ENCODE measurements at places on chromosomes 3 and 15. TPM values are rescaled to one million over a fixed set of nuclear protein-coding genes. Genes with fewer than 3 reads are reported as not detected.

DNA sequence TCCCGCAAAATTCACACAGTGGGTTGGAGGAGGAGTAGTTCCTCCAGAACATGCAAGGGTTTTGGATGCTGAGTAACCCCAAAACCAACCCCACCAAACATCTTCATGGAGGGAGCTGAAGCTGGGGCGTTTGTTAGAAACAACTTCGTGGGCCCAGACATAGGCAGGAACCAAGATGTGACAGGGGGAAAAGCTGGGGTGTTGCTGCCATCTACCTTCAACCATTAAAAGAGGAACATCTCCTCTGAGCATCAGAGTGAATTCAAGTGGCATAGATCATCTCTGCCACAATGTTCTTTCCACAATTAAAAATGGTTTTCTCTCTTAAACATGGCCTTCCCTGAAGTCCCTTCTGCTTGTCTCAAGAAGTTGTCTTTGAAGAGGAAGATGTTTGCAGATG lies 20.5 kb downstream of the SIDT1 start:
- H3K4me3 ChIP-seq: no peak overlapping the region
- no peaks in the 10 kb centered on the region for H3K27me3 ChIP-seq
- no peaks in the 10 kb centered on the region for H3K4me1 ChIP-seq
- no peak for DNase-seq
- H3K36me3 ChIP-seq: no peaks in the 10 kb centered on the region
- H3K27ac ChIP-seq: no peak overlapping the region

- H3K27ac ChIP-seq: no peak overlapping the region
- H3K4me3 ChIP-seq: no peak overlapping the region
- H3K4me1 ChIP-seq: peaks cover 15% of the 10 kb centered on the region
- H3K27me3 ChIP-seq: no peaks in the 10 kb centered on the region
- no peaks in the 10 kb centered on the region for H3K36me3 ChIP-seq
Observed at GRCh38 chr3:98886525-98886924, 15.0 kb downstream of the DCBLD2 start.

GRCh38 chr3:59698091-59698490 lies 648.3 kb upstream of the CFAP20DC start:
- H3K36me3 ChIP-seq: no peaks in the 10 kb centered on the region
- H3K4me3 ChIP-seq: no peak overlapping the region
- no peak for DNase-seq
- H3K27me3 ChIP-seq: no peaks in the 10 kb centered on the region

GRCh38 chr3:3998140-3998922 lies 199.1 kb downstream of the LRRN1 start:
- no peaks in the 10 kb centered on the region for H3K27me3 ChIP-seq
- H3K27ac ChIP-seq: no peak overlapping the region
- DNase-seq: no peak
- no peak overlapping the region for H3K4me3 ChIP-seq
- H3K4me1 ChIP-seq: no peaks in the 10 kb centered on the region
- no peaks in the 10 kb centered on the region for H3K36me3 ChIP-seq

- H3K4me1 ChIP-seq: no peaks in the 10 kb centered on the region
- H3K27ac ChIP-seq: no peak overlapping the region
- DNase-seq: peak; percentile 50
Observed at GRCh38 chr15:69128667-69129311, 31.6 kb upstream of the GLCE start.

- no peak overlapping the region for H3K4me3 ChIP-seq
- peaks cover 38% of the 10 kb centered on the region for H3K4me1 ChIP-seq
- no peak for DNase-seq
- H3K27me3 ChIP-seq: no peaks in the 10 kb centered on the region
- H3K36me3 ChIP-seq: peaks cover 7% of the 10 kb centered on the region
Observed at GRCh38 chr3:128620268-128620691, 30.3 kb downstream of the RPN1 start.

GRCh38 chr3:22474706-22475445 lies 723.9 kb upstream of the ZNF385D start:
- no peaks in the 10 kb centered on the region for H3K4me1 ChIP-seq
- no peak overlapping the region for H3K27ac ChIP-seq
- no peak overlapping the region for H3K4me3 ChIP-seq
- DNase-seq: no peak
- H3K27me3 ChIP-seq: no peaks in the 10 kb centered on the region
- H3K36me3 ChIP-seq: no peaks in the 10 kb centered on the region

DNA sequence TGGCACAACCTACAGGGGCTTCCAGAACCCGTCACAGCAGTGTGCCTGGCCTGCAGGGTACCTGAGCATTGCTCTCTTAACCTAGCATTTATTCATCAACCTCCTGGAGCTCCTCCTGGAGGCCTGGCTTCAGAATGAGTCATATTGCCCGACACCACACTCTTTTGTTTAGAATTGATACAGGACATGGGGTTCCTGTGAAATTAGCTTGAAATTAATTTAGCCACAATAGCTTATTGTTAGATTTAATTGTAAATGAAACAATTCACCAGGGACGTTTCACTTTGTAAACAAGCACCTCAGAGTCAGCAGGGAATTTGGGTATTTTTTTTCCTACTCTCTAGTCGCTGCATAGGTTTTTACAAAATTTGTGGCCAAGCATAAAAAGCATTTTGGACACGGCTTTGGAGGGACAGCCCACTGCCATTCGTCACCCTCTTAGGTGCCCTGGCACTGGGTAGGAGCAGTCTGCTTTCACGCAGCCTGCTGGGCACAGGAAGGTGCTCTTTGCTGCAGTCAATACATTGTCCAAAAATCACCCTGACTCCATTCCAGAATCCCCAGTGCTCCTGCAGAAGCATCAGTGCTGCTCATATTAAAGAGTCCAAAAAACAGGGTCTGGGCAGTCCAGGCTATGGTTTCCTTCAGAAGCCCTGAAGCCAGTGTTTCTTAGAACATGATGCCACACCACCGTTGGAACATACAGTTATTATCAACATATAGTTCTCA lies 60.8 kb upstream of the MEF2A start:
- peaks cover 39% of the 10 kb centered on the region for H3K4me1 ChIP-seq
- H3K27ac ChIP-seq: no peak overlapping the region
- no peak for DNase-seq
- H3K4me3 ChIP-seq: no peak overlapping the region
- H3K36me3 ChIP-seq: no peaks in the 10 kb centered on the region

DNA sequence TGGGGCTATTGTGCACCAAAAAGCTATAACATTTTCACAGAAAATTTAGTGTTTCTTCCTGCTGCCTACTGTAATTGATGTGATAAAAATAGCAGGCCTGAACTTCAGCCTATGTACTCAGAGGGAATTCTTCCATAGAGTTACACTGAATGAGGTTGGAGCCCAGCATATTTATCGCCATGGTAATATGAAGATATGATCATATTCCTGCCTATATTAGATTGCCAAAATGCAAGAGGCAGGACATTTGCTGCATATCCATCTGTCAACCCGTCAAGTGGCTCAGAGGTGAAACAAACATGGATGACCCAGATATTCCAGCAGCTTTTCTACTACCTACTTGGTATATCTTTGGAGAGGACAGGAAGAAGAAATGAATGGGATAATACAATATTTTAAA lies 1150.6 kb downstream of the TBL1XR1 start:
- no peaks in the 10 kb centered on the region for H3K4me1 ChIP-seq
- no peak for DNase-seq
- no peak overlapping the region for H3K27ac ChIP-seq
- H3K27me3 ChIP-seq: no peaks in the 10 kb centered on the region
- H3K4me3 ChIP-seq: no peak overlapping the region

- no peak overlapping the region for H3K4me3 ChIP-seq
- DNase-seq: no peak
- no peaks in the 10 kb centered on the region for H3K27me3 ChIP-seq
- no peaks in the 10 kb centered on the region for H3K36me3 ChIP-seq
- peaks cover 13% of the 10 kb centered on the region for H3K4me1 ChIP-seq
Observed at GRCh38 chr3:133093366-133093765, 55.2 kb downstream of the TMEM108 start.

DNA sequence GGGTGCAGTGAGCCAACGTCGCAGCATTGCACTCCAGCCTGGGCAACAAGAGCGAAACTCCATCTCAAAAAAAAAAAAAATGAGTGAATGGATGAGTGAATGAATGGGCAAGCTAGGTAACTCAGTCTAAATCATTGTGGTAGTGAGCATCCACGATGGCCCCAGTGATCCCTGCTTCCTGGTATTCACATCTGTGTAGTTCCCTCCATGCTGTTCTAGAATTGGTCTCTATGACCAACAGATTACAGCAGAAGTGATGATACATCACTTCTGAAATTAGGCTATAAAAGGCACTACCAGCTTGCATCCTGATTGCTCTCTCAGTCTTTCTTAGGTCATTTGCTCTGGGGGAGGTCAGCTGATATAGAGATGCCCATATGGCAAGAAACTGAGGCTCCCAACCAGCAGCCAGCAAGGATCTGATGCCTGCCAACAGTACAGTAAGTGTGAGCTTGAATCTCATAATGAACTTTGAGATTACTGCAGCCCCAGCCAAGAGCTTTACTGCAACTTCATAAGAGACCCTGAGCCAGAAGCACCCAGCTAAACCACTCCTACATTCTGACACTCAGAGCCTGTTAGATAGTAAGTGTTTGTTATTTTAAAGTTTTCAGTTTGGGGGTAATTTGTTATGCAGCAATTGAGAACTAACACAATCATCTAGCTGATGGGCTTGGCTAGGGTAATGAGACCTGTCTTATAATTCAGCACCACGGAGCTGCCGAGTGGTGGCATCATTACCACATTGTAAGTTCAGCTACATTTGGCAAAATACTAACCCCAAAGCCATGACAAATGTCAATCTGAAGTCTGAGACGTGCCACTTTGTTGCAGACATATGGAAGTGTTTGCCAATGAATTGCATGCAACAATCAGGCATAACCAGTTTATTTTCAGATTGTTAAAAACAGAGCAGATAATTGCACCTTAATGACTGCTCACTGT lies 53.0 kb downstream of the KLHL6 start:
- H3K27ac ChIP-seq: no peak overlapping the region
- no peaks in the 10 kb centered on the region for H3K27me3 ChIP-seq
- no peak overlapping the region for H3K4me3 ChIP-seq
- peaks cover 4% of the 10 kb centered on the region for H3K4me1 ChIP-seq
- no peaks in the 10 kb centered on the region for H3K36me3 ChIP-seq

DNA sequence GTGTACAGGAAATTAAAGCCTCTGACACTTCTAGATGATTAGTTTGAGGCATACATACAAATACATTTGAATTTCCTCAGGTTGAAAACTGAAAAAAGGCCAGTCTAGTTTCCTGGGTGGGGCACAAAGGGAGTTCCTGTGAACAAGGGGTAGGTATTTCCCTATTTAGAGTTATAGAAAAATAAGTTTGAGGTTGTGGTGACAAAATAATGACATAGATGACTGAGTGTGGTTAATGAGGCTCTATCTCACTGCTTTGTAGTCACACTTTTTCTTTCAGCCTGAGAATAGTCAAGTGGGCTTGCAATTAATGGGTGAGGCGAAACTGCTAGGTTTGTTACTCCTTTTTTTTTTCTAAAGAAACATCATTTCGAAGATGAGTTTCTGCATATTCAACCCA lies 4.3 kb downstream of the SLCO3A1 start:
- no peaks in the 10 kb centered on the region for H3K27me3 ChIP-seq
- peaks cover 12% of the 10 kb centered on the region for H3K4me1 ChIP-seq
- DNase-seq: no peak
- no peak overlapping the region for H3K27ac ChIP-seq
- H3K36me3 ChIP-seq: no peaks in the 10 kb centered on the region

- H3K36me3 ChIP-seq: no peaks in the 10 kb centered on the region
- H3K27ac ChIP-seq: no peak overlapping the region
- no peak for DNase-seq
- H3K27me3 ChIP-seq: no peaks in the 10 kb centered on the region
Observed at GRCh38 chr3:31823184-31823583, 157.9 kb downstream of the OSBPL10 start.

DNA sequence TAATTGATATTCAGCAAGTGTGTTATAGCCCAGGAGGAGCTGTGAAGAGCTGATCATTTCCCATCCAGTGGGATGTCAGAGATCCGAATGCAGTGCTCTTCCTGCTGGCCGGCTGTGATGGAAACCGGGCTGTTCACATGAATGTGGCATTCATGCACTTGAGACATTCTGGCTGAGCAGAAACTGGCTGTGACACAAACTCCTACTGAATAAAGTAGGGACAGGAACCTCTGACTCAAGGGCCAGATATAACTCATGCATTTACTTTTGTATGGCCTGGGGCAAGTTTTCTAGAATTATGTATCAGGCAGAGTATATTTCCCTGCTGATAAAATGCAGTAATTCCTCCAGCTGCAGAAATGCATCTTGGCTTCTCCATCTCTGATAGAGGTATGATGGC lies 83.4 kb upstream of the FAM3D start:
- H3K27me3 ChIP-seq: no peaks in the 10 kb centered on the region
- no peak for DNase-seq
- no peaks in the 10 kb centered on the region for H3K4me1 ChIP-seq
- H3K27ac ChIP-seq: no peak overlapping the region

- H3K27me3 ChIP-seq: peaks cover 4% of the 10 kb centered on the region
- no peak overlapping the region for H3K4me3 ChIP-seq
- no peak overlapping the region for H3K27ac ChIP-seq
- no peaks in the 10 kb centered on the region for H3K4me1 ChIP-seq
- DNase-seq: no peak
Observed at GRCh38 chr15:48109212-48109611, 11.6 kb upstream of the SLC24A5 start.

- H3K4me3 ChIP-seq: no peak overlapping the region
- no peaks in the 10 kb centered on the region for H3K27me3 ChIP-seq
- DNase-seq: no peak
- H3K27ac ChIP-seq: no peak overlapping the region
- no peaks in the 10 kb centered on the region for H3K4me1 ChIP-seq
Observed at GRCh38 chr3:181454451-181455027, 257.2 kb upstream of the SOX2 start.

GRCh38 chr15:95439922-95440376 lies 890.6 kb upstream of the NR2F2 start:
- peaks cover 4% of the 10 kb centered on the region for H3K4me1 ChIP-seq
- H3K27ac ChIP-seq: peak overlapping the region; percentile 53
- no peaks in the 10 kb centered on the region for H3K27me3 ChIP-seq
- no peak for DNase-seq
- H3K36me3 ChIP-seq: no peaks in the 10 kb centered on the region

DNA sequence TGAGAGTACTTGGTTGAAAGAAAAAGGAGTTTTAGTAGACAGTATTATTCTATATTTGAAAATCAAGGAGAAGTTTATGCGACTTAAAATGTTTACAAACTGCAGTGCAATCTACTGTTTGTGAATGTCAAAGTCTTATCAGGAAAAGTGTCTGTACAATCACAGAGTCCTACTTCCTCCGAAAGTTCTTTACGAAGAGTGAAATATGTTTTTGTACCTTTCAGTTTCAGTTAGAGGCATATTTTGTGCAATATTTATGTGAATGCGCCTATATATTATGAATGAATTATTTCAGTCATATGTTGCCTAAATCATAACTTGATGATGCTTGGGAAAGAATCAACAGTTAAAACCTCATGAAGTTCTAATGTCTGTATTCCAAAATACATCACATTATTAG lies 31.5 kb downstream of the NGRN start:
- no peaks in the 10 kb centered on the region for H3K36me3 ChIP-seq
- H3K27ac ChIP-seq: no peak overlapping the region
- no peak for DNase-seq
- no peaks in the 10 kb centered on the region for H3K4me1 ChIP-seq
- H3K27me3 ChIP-seq: no peaks in the 10 kb centered on the region

Gene RASGRF1
- total RNA-seq: not detected

Gene C3orf49
- not detected for total RNA-seq

Gene UROC1
- 0.07 TPM for total RNA-seq

Gene MITF
- 71.1 TPM for total RNA-seq

Gene GOLGA8M
- total RNA-seq: 0.61 TPM

Gene WWTR1
- total RNA-seq: 30.7 TPM

Measured in gastrocnemius medialis (tissue), 4 donors.